Uterus (tissue), 4 donors: ENCODE measurements at places on chromosomes 2 and 18. TPM values are rescaled to one million over a fixed set of nuclear protein-coding genes. Genes with fewer than 3 reads are reported as not detected.

The PDE1A gene
- 13.1 TPM for total RNA-seq

The SPDYA gene
- total RNA-seq: 3.2 TPM

The FIGN gene
- 9.8 TPM for total RNA-seq

DNA sequence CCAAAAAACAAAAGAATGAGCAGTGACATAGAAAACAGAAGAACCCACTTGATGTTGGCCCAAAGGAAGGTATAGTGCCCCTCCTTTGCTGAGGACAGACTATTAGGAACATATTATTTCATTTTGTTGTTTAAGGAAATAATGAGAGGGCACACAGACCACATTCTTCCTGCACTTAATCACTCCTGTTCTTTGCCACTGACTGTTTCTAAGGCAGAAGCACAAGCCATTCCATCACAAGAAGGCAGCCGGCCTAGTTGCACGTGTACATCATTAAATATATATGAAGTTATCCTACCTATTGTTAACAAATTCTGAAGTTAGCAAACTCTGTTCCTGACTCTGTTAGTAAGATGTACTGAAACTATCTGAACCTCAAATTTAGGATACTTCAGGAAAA lies 110.0 kb downstream of the LNPK start:
- DNase-seq: no peak
- no peak overlapping the region for H3K4me3 ChIP-seq
- H3K27me3 ChIP-seq: no peaks in the 10 kb centered on the region
- H3K36me3 ChIP-seq: no peaks in the 10 kb centered on the region

DNA sequence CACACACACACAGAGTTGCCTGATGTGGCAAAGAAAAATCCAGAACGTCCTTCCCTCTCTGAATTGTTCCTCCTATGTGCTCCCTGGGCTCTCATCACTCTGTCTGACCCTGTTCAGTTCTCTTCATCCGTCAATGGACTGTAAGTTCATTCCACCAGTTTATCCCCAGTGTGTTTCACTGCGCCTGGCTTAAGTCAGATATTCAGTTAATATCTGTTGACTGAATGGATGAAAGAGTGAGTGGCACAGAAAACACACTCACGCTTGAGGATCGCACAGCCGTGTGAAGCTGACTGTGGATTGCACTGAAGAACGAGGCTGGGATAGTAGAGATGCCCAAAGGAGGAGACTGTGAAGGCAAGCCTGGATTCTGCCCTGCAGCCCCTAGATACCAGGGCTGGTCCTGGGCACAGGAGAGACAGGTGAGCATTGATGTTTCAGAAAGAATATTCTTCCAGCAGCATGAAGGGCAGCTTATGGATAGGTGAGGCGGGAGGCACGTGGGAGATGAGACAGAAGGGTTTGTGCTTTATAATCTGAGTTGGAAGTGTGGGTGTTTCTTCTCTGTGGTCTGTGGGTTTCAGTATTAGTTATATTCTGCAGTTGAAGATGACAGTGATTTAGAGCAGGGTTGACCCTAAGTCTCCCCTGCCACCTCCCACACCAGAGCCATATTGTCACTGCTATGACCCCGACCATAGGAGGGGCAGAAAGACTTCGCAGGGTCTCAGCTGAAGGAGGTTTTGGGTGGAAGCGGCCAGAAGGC lies 129.9 kb downstream of the SOCS6 start:
- no peak overlapping the region for H3K4me3 ChIP-seq
- H3K36me3 ChIP-seq: no peaks in the 10 kb centered on the region
- no peak for DNase-seq

DNA sequence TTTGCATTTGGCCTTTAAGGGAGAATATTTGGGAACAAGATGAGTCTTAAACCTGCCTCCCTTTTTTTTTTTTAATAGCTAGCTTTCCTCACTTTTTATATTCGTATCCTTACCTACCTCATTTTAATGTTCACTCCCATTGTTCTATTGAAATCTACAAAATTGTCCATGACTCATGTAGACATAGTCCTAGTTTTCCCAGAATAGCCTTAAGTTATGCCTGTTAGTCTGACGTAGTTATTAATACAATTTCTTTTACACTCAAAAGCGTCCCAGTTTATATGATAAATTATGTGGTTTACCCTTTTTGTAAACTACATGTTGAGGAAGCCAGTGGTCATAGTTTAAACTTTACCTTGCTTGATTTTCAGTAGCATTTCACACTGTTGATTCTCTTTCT lies 73.4 kb downstream of the UBR3 start:
- no peak for DNase-seq
- H3K27ac ChIP-seq: no peak overlapping the region
- H3K4me3 ChIP-seq: no peak overlapping the region
- H3K27me3 ChIP-seq: no peaks in the 10 kb centered on the region
- H3K36me3 ChIP-seq: no peaks in the 10 kb centered on the region

DNA sequence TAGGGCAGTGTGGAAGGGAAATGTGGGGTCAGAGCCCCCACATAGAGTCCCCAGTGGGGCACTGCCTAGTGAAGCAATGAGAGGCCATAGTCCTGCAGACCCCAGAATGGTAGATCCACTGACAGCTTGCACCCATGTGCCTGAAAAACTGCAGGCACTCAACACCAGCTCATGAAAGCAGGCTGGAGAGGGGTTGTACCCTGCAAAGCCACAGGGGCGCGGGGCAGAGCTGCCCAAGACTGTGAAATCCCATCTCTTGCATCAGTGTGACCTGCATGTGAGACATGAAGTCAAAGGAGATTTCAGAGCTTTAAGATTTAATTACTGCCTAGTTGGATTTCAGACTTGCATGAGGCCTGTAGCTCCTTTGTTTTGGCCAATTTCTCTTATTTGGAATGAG lies 224.0 kb downstream of the TXNL1 start:
- no peak for DNase-seq
- H3K36me3 ChIP-seq: no peaks in the 10 kb centered on the region
- H3K27me3 ChIP-seq: no peaks in the 10 kb centered on the region
- H3K4me1 ChIP-seq: no peaks in the 10 kb centered on the region

DNA sequence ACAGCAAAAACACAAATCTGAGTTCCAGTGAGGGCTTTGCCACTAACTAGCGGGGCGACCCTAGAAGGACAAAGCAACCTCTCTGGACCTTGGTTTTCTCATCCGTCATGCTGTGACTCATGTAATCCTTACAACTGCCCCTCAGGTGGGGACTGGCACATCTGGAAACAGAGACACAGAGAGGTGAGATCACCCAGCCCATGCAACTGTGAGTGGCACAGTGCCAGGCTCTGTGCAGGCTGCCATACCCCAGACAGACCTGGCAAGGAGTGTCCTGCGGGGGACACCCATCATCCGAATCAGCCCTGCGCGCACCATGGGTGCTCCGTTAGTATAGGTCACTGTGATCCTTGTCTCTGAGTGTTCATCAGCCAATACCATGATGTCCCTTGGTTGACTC lies 198.3 kb downstream of the SMAD7 start:
- H3K4me1 ChIP-seq: no peaks in the 10 kb centered on the region
- no peak for DNase-seq
- H3K36me3 ChIP-seq: no peaks in the 10 kb centered on the region
- H3K27ac ChIP-seq: no peak overlapping the region
- H3K27me3 ChIP-seq: no peaks in the 10 kb centered on the region
- no peak overlapping the region for H3K4me3 ChIP-seq

DNA sequence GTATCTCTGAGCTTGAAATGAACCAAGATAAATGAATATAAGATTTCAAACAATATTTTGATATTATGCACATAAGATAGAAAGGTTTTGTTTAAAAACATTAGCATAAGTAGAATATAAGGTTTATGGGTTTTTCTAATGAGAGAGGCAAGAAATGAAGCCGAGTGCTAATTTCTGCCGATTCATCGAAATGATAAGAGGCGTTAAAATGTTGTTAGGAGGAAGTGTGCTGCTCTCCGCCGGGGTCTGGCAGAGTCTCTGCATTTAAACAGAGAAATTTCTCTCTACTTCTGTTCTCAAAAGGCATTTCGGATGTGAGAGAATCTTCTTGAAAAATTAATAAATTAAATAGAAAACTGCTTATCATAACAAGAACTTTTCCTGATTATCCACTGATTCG lies 83.6 kb downstream of the MRPS9 start:
- no peak overlapping the region for H3K27ac ChIP-seq
- H3K27me3 ChIP-seq: no peaks in the 10 kb centered on the region
- DNase-seq: no peak
- H3K4me1 ChIP-seq: no peaks in the 10 kb centered on the region
- no peaks in the 10 kb centered on the region for H3K36me3 ChIP-seq

DNA sequence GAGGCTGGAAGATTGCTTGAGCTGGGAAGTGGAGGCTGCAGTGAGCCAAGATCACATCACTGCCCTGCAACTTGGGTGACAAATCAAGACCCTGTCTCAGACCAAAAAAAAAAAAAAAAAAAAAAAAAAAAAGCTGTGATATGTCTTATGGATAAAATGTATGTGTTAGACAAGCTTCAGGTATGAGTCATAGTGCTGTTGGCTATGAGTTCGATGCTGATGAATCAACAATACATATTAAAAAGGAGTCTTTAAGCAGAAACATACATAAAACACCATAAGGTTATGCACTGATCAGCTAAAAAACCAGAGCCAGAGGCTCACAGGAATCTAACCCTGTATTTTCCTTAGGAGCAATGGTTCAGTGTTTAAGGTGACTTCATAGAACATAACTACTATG lies 332.3 kb downstream of the NCKAP5 start:
- H3K4me3 ChIP-seq: no peak overlapping the region
- H3K4me1 ChIP-seq: no peaks in the 10 kb centered on the region
- no peaks in the 10 kb centered on the region for H3K36me3 ChIP-seq
- H3K27ac ChIP-seq: no peak overlapping the region
- H3K27me3 ChIP-seq: no peaks in the 10 kb centered on the region
- DNase-seq: no peak

DNA sequence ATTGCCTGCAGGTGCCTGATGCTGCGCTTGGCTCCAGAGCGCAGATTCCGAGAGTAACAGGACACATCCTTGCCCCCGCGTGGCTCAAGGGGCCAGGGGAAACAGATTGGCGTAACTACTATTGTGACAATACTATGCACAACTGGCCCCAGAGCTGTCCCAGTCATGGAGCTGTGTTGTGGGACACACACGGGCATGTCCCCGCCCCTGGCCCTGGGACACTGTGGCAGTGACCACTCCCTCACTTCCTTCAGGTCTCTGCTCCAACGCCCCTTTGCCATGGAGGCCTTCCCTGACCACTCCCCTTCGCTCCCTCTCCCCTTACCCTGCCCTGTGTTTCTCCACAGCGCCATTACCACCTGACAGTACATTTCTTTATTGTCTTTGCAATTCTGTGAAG lies 132.1 kb downstream of the SMAD2 start:
- H3K36me3 ChIP-seq: no peaks in the 10 kb centered on the region
- no peak overlapping the region for H3K27ac ChIP-seq
- H3K4me3 ChIP-seq: no peak overlapping the region
- no peaks in the 10 kb centered on the region for H3K27me3 ChIP-seq
- H3K4me1 ChIP-seq: no peaks in the 10 kb centered on the region

GRCh38 chr2:150374492-150374891 lies 113.0 kb downstream of the RND3 start:
- H3K36me3 ChIP-seq: no peaks in the 10 kb centered on the region
- H3K4me3 ChIP-seq: no peak overlapping the region
- no peak overlapping the region for H3K27ac ChIP-seq
- H3K4me1 ChIP-seq: no peaks in the 10 kb centered on the region

DNA sequence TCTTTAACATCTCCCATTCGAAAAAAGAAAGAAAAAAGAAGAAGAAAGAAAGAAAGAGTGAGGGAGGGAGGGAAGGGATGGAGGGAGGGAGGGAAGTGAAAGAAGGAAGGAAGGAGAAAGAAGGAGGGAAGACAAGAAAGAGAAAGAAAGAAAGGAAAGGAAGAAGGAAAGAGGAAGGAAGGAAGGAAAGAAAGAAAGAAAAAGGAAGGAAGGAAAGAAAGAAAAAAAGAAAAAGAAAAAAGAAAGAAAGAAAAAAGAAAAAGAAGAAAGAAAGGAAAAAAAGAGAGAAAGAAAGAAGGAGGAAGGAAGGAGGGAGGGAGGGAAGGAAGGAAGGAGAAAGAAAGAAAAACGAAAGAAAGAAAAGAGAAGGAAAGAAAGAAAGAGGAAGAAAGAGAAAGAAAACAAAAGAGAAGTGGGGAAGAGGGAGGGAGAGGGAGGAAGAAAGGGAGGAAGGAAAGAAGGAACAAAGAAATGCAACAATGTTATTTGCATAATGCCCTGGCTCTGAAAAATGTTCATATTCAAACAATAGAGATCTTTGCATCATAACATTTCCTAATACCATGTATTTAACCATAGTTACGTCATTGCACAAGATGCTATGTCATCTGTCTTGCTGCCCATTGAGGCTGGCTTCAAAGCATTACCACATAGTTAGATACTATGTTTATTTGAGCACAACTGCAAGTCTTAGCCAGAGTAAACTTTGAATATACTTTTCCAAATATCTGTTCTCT lies 550.6 kb downstream of the DSC3 start:
- no peak for DNase-seq
- no peak overlapping the region for H3K27ac ChIP-seq
- no peak overlapping the region for H3K4me3 ChIP-seq
- no peaks in the 10 kb centered on the region for H3K36me3 ChIP-seq
- no peaks in the 10 kb centered on the region for H3K4me1 ChIP-seq

- no peak overlapping the region for H3K4me3 ChIP-seq
- no peak overlapping the region for H3K27ac ChIP-seq
- no peaks in the 10 kb centered on the region for H3K36me3 ChIP-seq
- DNase-seq: no peak
- H3K4me1 ChIP-seq: no peaks in the 10 kb centered on the region
- H3K27me3 ChIP-seq: no peaks in the 10 kb centered on the region
These were observed 35.7 kb downstream of the KANSL3 start for GRCh38 chr2:96602330-96602823.

GRCh38 chr2:181694271-181694670 lies 14.0 kb upstream of the NEUROD1 start:
- no peak overlapping the region for H3K27ac ChIP-seq
- no peak for DNase-seq
- H3K4me1 ChIP-seq: no peaks in the 10 kb centered on the region
- no peaks in the 10 kb centered on the region for H3K27me3 ChIP-seq
- H3K36me3 ChIP-seq: no peaks in the 10 kb centered on the region
- H3K4me3 ChIP-seq: no peak overlapping the region

DNA sequence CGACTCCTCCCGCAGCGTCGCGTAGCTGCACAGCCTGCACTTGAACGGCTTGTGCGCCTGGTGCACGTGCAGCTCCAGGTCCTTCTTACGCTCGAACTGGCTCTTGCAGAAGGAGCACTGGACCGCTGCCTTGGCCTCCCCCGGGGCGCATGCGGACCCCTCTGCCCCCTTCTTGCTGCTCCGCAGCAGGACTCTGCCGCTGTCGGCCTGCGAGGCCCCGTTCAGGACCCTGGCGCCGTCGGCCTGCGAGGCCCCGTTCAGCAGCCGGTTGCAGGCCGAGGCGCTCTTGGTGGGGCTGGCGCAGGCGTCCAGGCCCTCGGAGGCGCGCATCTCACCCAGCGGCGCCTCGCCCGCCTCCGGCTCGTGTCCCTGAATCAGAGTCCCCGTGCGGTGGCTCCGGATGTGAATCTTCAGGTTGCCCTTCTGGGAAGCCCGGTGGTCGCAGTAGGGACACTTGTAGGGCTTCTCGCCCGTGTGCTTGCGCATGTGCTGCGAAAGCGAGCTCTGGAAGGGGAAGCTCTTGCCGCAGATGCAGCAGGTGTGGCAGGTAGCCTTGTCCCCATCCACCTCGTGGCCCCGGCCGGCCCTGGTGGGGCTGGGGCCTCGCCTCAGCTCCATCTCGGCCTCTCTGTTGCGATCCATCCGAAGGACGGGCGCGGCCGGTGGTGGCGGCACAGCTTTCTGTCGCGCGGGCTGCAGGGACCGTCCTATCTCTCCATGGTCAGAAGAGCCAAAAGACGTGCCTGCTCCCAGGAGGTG lies 52.5 kb downstream of the ZNF516 start:
- H3K36me3 ChIP-seq: no peaks in the 10 kb centered on the region
- H3K4me1 ChIP-seq: peaks cover 16% of the 10 kb centered on the region
- H3K27me3 ChIP-seq: no peaks in the 10 kb centered on the region
- DNase-seq: no peak
- H3K27ac ChIP-seq: no peak overlapping the region
- no peak overlapping the region for H3K4me3 ChIP-seq
